ENCODE measurements at places on chromosomes 5 and 9.

DNA sequence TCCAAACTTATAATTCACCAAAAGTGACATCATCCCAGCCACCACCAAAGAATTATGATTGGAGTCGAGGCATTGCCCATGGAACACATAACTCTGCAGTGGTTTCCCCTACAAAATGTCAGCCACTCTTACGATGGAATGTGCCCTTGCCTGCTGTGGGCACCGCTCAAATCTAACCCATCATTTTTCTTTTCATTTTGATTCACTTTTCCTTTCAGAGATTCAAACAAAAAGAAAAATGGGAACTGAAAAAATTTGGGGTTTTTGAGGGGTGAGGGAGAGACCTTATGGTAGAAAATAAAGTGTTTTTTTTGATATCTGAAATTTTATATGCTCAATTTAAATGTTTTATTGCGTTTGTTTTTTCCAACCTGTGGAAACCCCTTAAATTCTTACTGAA, 28.1 kb downstream of the SMARCA2 start:
- no peak for DNase-seq

GRCh38 chr5:36447776-36448175, 146.1 kb upstream of the RANBP3L start:
- no peak for DNase-seq

DNA sequence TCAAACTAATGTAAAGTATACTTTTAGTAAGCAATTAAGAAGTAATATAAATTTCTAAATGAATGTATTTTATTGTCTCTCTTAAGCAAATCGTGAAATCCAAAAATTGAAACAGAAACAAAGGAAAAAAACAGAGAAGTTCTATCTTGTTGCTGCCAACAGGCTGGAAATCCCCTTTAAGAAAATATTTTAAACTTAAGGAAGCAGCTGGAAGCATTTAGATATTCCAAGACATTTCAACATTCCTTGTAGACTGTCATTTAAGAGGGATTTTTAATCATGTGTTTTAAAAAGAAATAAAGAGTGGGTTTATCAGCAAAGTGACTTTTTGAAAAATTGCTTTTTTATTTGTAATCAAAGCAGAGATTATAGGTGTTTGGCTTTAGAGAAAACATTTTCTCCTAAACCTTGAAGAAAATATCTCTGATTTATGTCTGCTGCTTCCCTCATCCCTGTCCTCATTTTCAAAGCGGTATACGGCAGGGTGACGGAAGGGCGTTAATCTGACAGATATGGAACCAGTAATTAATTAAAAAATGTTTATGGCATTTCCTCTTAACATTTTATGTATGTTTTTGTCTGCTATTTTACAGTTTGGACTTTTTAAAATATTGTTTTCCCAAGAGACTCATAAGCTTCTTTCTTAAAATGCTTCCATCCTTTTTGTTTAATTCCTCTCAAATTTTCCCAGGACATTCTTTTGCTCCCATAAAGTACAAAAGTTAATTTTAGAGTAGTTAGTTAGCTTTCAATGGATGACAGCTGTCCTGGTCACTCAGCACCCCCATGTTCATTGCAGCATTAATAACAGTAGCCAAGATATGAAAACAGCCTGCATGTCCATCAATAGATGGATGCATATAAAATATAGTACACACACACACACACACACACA, 245.6 kb downstream of the LURAP1L start:
- DNase-seq: no peak

- no peak for DNase-seq
These were observed 655.2 kb downstream of the ANXA1 start for GRCh38 chr9:73806876-73807275.

GRCh38 chr5:32147236-32147635, 26.9 kb downstream of the GOLPH3 start:
- no peak for DNase-seq

DNA sequence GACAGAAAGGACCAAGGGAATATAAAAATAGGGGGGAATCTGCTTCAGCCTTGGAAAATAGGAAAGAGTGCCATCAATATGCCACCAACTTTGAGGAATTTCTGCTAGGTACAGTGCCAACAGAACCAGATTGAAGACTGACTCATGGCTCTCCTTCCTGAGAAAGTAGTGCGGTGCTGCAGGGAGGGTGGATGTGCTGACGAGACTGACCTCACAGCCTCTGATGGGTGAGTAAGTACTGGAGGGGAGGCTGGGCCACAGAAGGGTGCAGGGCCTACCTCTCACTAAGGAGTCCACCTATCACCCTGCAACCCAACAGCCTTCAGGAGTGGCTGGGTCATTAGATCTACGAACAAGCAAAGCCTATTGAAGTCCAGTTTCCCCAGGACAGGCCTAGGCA, 187.6 kb downstream of the GABBR2 start:
- DNase-seq: no peak

- no peak for DNase-seq
These were observed 584 bp downstream of the USP20 start for GRCh38 chr9:129835860-129836223.

DNA sequence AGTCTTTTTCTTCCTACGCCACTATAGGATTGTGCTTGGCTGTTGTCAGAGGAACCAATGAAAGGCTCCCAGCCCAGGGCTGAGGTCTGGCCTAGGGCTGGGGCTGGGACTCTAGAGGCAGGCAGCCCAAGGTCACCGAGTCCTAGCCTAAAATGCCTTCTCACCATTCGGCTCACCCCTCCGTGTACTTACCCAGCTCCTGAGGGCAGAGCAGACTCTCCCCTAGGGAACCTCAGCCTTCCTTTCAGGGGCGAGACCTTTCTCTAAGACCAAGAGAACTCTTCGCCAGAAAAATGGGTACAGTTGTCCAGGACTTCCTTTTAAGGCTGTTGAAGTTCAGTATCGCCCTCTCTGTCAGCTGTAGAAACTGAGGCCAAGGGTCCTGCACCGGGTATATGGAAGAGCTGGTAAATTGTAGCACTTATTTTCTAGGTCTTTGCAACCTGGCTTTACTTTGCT, 1.7 kb upstream of the SPRY4 start:
- DNase-seq: no peak

- DNase-seq: no peak
These were observed 55.3 kb upstream of the ALDH1A1 start for GRCh38 chr9:73007966-73008672.

GRCh38 chr5:41648996-41649395, 138.6 kb upstream of the PLCXD3 start:
- DNase-seq: no peak

DNA sequence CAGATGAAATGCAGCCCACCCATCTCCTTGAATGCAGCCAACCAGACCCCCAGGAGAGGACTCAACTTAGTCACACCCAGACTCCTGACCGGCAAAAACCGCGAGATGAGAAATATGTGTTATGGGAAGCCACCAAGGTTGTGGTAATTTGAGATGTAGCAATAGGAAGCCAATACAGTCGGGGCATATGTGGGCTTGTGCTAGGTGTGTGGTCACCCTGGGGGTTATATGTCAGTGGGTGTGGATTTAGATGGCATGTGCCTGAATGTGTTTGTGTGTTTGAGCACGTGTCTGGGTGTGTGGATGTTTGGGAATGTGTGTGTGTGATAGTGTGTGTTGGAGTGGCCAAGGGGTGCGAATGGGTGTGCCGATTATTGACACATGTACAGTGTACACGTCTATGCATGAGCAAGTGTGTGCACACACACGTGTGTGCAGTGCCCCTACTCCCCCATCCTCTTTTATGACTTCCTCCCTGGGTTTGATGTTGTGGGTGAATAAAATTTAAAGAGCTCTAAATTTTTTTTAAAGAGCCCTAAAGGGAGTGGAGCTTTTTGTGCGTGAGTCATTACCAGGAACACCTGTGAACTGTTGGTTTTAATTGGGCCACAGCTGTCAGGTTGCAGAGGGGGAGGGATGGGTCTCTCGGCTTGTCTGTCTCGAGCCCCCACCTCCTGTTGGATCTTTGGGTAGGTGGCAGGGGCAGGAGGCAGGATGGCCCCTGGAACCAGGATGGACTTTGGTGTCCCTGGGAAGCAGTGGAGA, 86.8 kb downstream of the LHX2 start:
- no peak for DNase-seq

GRCh38 chr9:71168418-71168817, 47.0 kb upstream of the TRPM3 start:
- DNase-seq: no peak

DNA sequence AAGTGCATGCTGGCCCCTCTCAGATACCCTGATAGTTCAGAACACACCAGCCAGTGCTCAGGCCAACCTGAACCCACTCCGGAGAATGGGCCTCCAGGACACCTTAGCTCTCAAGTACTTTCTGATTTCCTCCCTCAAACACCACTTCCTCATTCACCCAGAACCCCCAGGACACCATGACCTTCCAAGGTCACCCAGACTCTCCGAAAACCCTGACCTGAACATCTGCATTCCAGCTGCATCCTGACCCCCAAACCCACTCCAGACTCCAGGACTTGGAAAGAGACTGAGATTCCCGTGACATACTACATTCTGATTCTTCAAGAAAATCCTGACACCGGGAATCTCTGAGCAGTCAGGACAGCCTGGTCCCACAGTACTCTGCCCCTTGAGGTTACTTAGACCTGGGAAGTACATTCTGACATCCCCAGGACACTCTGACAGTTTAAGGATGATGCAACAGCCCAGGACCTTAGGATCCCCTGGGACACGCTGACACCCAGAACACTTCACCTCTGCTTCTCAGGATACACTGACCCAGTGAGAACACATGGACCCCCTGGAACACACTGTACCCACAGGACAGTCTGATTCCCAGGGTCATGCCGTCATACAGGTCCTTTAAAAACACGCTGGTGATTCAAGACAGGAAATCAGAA, 747 bp upstream of the PROP1 start:
- DNase-seq: no peak

DNA sequence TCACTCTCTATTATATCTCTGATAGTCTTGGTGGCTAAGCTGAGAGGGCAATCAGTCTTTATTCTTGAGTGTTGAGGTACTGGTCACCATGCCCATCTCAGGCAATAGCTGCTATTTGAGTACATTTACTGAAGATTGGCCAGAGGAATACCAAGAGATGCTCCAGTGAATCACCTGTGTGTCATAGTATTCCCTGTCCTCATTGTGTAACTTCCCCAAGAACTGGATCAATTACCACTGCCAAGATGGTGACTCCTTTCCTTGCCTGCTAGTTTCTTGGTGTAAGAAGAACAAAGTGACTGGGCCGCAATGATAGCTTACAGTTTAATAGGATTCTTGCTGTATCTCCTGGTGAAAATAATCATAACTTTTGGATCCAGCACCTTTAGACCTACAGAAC, 418.7 kb upstream of the KIF2A start:
- DNase-seq: no peak

DNA sequence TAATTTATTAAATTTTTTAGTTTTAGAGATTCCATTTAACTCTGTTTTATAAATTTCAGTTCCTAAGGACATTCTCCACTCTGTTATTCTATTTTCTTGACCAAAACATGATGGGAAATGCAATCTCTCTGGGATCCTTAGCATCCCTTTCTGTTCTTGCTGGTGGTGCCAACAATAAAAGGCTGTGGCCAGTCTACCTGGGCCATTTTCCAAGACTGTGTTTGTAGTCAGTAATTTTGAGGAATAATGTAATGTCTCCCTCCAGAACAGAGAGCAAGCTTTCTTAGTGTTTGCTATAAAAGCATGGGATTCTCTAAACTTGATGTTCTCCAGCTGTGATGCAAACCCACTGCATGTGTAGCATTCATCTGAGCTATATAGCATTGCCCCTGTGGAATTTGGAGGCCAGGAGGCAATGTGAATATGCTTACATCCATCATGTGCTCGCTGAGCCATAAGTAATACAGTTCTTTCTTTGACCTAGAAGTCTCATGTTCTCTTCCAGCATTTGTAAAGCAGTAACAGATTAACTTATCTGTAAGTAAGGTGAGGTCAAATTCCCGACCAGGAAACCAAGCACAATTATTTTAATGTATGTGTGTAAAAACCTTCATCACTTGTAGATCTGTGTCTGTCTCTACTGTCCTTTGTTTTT, 211.5 kb upstream of the TAS2R1 start:
- DNase-seq: no peak

DNA sequence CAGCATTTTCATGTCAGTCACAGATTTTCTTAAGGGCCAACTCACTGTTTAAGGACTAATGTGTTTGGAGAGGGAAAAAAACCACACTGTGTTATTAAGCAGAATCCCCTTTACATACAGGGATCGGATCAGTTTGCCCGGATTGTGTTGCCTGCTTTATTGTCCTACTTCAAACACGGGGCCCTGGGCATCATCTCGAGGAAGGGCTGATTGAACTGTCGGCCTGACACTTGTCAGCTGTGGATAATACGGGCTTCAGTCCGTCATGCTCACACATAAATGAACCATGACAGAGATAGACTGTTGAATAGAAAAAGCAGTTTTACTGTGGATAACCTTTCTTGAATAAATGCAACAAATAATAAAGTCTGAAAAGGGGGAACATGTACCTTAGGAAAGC, 325.0 kb downstream of the ZSWIM6 start:
- no peak for DNase-seq

GRCh38 chr9:73152953-73153352, 1.3 kb downstream of the ANXA1 start:
- no peak for DNase-seq

DNA sequence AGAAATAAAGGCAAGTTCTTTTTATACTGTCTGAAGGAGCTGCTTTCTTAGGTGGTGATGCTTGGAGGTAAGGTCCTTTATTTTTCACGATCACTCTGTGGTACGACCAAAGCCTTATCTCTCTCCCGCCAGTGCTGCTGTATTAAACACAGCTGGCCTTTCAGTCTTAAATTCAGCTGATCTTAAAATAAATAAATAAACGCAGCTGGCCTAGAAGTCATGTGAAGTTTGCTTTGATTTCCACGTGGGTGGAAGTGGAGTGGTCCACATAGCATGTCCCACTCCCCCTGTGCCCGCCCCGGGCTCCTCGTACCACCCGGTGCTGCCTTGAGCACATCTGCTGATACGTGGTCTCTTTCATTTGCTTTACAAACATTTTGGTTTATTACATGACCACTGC, 260.4 kb downstream of the FANCC start:
- DNase-seq: no peak

- DNase-seq: no peak
These were observed 95.6 kb downstream of the ESM1 start for GRCh38 chr5:54889826-54890225.

- no peak for DNase-seq
These were observed 180.4 kb downstream of the GAS1 start for GRCh38 chr9:86766912-86767311.

DNA sequence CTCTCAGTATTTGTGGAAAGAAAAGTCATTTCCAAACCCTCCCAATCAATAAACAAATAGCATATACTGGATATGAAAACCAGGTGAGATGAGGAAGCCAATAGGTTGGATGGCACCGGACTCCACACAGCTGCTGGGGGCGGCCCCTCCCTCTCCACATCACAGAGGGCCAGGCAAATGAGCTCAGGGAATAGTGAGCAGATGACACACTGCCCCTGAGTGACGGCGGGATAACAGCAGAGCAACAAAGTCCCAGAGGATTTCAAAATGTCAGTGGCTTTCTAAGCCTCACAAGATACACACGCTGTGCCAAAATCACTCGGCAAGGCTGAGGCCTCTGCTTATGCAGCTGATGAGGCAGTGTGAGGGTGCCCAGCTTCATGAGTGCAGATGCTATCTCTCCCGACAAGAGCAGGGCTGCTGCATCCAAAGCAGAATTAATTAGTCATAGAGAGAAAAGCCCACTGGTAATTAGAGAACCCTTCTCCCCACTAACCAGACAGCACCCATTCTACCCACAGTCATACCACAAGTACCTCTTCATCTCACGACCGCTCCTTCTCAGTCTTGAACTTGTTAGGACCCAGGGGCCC, 235.0 kb upstream of the NFIL3 start:
- DNase-seq: no peak
